Activated CD4-positive, alpha-beta memory T cell treated with anti-CD3 and anti-CD28 coated beads, Interleukin-2, amount 10 ng/mL, durations not matched to agents 7 days and 5 days (primary cell): ENCODE measurements at places on chromosomes 5 and 9.

- DNase-seq = no peak
Observed at GRCh38 chr5:173850659-173851058, 37.5 kb upstream of the CPEB4 start.

DNA sequence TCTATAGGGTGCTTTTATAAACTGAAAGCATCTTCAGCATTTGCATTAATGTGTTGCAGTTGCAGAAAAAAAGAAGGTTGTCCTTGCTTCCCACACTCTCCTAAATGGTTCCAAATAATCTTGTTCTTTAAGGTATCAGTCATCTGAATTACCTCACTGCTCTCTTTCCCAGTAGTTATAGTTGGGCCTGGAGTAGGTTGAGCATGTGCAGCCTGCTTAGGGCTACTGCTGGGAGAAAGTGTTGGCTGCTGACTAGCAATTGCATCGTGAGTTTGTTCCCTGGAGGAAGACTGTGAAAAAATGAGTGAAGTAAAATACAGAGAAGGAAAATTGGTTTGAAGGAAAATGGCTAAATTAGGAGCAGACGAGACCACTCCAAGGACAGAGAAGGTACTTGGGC, 74.5 kb downstream of the PRR16 start:
- no peak for DNase-seq

DNA sequence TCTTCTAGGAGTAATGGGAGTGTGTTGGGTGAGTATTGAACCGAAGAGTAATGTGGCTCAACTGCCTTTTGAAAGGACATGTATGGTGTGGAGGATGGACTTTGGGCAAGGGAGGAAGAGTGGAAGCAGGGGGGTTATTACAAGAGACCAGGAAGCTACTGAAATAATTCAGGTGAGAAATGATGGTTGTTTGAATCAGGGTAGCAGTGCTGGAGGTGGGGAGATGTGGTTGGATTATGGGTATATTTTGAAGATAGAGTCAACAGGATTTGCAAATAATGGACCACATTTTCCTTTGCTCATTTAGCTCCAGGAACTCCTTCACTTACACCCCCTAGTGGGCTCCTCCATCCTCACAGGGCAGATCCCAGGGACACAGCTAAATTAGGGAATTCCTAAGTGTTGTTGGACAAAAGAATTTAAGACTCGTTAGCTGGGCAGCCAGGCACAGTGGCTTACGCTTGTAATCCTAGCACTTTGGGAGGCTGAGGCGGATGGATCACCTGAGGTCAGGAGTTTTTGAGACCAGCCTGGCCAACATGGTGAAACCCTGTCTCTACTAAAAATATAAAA, 1.2 kb upstream of the SLC4A9 start:
- no peak for DNase-seq

GRCh38 chr5:12230659-12231058, 326.4 kb upstream of the CTNND2 start:
- no peak for DNase-seq

DNA sequence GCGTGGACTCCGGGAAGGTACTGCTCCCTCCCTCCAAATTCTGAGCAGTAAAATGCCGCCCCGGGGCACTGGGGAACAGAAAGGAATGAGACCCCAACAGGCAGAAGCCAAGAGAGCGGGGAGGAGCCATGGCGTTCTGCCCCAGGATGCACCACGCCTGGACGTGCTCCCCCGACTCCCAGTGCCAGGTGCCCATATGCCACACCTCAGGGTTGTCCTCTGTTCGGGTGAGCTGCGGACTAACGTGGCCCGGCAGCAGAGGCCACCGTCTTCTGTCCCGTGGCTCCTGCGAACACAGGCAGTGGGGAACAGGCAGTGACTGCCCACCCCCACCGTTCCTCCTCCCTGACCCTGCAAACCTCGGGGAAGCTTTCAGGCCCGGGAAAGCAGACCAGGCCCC, 4.8 kb downstream of the SURF6 start:
- DNase-seq = no peak

DNA sequence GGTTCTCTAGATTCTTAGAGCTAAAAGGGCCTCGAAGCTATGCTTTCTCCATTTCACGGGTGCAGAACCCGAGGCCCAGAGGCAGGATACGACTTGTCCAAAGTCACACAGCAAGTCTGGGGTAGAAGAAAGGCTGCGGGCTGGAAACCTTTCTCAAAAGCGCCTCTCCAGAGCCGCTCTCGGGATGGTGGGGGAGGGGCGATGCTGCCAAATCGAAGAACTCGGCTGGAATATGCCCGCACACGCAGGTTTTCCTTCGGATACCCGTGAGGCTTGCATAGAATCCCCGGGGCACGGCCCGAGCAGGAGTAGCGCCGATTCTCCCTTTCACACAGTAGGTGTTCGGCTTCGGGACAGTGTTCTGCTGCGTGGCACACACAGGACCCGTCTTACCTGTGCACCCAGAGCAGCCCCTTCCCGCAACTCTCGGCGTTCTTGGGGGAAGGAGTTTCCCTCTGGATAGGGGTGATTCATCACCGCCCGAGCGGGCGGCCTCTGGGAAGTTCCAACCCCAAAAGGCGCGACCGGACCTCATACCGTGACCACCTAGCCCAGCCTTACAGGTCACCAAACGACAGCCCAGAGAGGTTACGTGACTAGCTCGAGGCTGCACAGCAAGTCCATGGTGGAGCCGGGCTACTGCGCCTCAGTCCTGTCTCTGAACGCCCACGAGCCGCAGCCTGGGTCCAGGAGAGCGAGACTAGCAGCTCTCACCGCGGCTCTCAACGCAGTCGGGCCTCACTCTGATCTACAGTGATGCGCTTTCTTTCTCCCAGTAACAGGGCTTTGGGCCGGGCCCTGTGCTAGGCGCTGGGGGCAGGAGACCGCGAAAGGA, 4.1 kb downstream of the PAX5 start:
- no peak for DNase-seq

DNA sequence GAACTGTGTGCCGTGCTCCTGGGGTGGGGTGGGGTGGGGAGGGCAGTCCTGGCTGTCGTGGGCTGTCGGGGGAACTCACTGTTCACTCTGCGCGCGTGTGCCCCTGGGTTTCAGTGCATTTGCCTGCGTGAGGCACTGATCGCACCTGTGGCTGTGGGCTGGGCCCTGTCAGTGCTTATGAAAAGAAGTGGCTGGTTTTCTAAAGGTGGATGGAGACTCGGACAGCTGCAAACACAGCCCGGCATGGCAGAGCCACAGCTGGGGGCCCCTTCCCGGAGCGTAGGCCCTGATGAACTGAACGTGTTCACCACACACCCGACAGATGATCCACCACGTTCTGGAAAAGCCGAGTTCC, 42.7 kb downstream of the NKD2 start:
- no peak for DNase-seq

DNA sequence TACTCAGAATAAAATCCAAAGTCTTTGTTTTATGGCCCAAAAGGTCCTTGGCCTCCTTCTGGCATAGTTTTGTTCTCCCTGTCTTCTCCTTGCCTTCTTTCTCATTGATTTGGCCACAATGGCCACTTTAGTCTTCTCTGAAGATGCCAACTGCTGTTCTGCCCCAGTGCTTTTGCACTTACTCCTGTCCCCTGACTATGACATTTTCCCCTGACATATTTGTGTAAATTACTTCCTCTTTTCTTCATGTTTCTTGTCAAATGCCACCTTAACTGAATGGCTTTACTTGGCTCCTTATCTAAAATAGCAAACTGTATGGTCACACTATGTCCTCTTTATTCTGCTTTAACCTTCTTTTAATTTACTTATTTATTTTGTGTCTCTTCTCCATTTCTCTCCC, 484.7 kb upstream of the ARRDC3 start:
- no peak for DNase-seq

- DNase-seq = peak; percentile 72
Observed at GRCh38 chr9:121213136-121213806, 11.6 kb upstream of the RAB14 start.

GRCh38 chr9:6007770-6008168, 7.7 kb downstream of the RANBP6 start:
- DNase-seq = peak; percentile 79

DNA sequence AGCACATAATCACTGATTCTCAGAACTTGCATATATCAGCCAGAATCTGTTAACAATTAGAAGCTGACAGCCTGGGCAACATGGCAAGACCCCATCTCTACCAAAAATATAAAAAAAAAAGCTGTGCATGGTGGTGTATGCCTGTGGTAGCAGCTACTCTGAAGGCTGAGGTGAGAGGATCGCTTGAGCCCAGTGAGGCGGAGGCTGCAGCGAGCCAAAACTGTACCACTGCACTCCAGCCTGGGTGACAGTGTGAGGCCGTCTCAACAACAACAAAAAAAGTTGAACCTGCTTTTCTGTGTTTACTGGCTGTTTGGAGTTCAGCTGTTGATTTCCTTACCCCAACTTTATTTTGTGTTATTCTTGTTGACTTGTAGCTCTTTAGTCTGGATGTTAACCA, 66.8 kb downstream of the GOLPH3 start:
- no peak for DNase-seq

DNA sequence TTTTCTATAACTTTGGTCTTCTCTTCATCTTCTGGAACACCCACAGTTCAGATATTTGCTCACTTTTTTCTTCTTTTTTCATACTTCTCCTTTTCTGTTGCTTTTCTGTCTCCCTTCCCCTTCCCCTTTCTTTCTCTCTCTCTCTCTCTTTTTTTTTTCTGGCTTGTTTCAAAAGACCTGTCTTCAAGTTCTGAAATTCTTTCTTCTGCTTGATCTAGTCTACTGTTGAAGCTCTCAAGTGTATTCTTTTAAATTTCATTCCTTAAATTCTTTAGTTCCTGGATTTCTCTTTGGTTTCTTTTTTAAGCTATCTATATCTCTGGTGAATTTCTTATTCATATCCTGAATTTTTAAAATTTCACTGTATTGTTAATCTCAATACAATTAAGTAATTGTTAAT, 11.2 kb downstream of the ALG2 start:
- DNase-seq = no peak

- no peak for DNase-seq
Observed at GRCh38 chr5:126808521-126808988, 31.6 kb downstream of the LMNB1 start.

GRCh38 chr5:150146862-150147601, 8.6 kb downstream of the PDGFRB start:
- no peak for DNase-seq

DNA sequence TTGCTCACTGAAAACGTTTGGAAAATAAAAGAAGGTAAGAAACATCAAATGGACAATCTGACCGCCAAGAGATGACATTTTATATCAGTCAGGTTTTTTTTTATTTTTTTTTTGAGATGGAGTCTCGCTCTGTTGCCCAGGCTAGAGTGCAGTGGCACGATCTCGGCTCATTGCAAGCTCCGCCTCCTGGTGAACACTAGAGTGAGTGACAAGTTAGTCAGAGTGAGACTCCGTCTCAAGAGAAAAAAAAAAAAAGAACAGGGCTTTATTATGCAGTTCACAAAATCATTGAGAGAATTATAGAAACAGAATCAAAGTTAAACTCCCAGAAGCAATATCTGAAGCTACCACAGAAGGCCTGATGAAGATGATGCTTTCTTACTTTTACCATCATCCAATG, 70.1 kb downstream of the DTWD2 start:
- DNase-seq = no peak
